Heart right ventricle (tissue), 16 donors: ENCODE measurements at places on chromosomes 6 and 20. TPM values are rescaled to one million over a fixed set of nuclear protein-coding genes. Genes with fewer than 3 reads are reported as not detected.

GRCh38 chr6:27693766-27694546 lies 218.2 kb downstream of the OR2B2 start:
- H3K27me3 ChIP-seq = peaks cover 30% of the 10 kb centered on the region
- peak overlapping the region; percentile 27 for H3K4me3 ChIP-seq
- no peak for DNase-seq
- no peak overlapping the region for H3K27ac ChIP-seq
- no peaks in the 10 kb centered on the region for H3K36me3 ChIP-seq

The RSPO3 gene
- total RNA-seq = 0.47 TPM

The GGTLC1 gene
- not detected for total RNA-seq

The SLC22A16 gene
- not detected for total RNA-seq

The BMP6 gene
- 3.6 TPM for total RNA-seq

GRCh38 chr6:101956961-101957360 lies 563.5 kb downstream of the GRIK2 start:
- H3K4me1 ChIP-seq = no peaks in the 10 kb centered on the region
- H3K4me3 ChIP-seq = no peak overlapping the region
- H3K27ac ChIP-seq = no peak overlapping the region
- DNase-seq = no peak
- H3K27me3 ChIP-seq = no peaks in the 10 kb centered on the region

DNA sequence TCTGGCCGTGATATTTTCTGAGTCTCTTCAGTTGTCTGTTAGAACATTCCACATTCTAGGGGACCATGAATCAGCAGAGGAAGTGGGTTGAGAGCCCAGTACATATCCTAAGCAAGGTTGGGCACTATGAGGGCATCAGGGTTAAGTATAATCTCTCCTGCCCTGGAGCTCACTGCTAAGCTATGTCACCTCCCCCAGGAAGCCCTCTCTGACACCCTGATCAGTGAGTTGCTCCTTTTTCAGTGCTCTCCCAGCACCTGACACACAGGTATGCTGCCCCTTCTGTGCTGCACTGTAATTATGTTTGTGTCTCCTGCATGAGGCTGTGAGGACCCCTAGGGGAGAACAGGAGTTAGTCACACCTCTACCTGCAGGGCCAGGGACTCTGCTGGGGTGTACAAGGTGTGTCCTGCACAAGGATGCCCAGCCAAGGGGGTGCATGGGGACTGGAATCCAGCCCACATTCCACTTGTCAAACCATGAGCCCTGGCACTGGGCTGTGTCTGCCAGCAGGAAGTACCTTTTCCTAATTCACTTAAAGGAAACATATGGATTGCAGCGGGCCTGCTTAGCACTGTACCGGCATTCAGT lies 3.9 kb downstream of the RAB44 start:
- no peaks in the 10 kb centered on the region for H3K27me3 ChIP-seq
- H3K27ac ChIP-seq = no peak overlapping the region
- H3K36me3 ChIP-seq = no peaks in the 10 kb centered on the region
- no peaks in the 10 kb centered on the region for H3K4me1 ChIP-seq
- DNase-seq = no peak

GRCh38 chr6:140644017-140644416 lies 1269.6 kb upstream of the CITED2 start:
- no peaks in the 10 kb centered on the region for H3K36me3 ChIP-seq
- DNase-seq = no peak
- no peak overlapping the region for H3K4me3 ChIP-seq
- H3K27ac ChIP-seq = no peak overlapping the region
- H3K27me3 ChIP-seq = no peaks in the 10 kb centered on the region

The ID1 gene
- 141 TPM for total RNA-seq

DNA sequence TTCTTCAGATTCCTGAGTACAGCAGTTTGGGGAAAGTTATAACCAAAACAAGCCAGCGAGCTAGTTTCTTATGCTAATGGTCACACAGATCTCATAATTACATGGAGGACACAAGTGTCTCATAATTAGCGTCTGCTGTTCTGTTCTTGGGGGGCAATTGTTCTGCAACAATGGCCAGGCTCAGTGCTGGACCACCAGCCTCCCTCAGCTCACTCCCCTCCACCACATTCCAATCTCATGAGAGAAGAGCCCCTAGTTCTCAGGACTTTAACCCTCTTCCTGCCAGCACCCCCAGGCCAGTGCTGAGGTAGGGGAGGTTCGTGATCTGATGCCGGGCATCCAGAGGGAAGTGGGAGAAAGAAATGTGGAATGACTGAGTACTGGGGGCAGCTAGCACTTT lies 20.2 kb upstream of the TOX2 start:
- no peaks in the 10 kb centered on the region for H3K36me3 ChIP-seq
- no peaks in the 10 kb centered on the region for H3K4me1 ChIP-seq
- H3K4me3 ChIP-seq = no peak overlapping the region
- H3K27ac ChIP-seq = no peak overlapping the region
- DNase-seq = no peak

- H3K4me1 ChIP-seq = no peaks in the 10 kb centered on the region
- no peaks in the 10 kb centered on the region for H3K27me3 ChIP-seq
- H3K36me3 ChIP-seq = no peaks in the 10 kb centered on the region
- no peak overlapping the region for H3K4me3 ChIP-seq
- no peak for DNase-seq
Observed at GRCh38 chr6:164183556-164184123, 769.1 kb downstream of the QKI start.

DNA sequence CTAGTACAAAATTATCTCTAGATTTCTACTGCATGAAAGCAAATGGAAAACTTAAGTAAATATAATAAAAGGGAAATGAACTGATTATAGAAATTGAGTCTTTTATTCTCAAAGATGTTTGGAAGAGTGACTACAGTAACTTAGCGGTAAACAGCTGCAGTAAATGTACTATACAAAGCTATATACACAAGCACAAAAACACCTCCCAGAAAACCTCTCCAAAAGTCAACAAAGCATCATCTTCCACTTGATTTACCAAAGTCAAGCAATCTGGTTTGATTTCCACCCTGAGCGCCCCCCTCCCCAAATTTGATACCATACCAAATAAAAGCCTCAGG lies 142.1 kb upstream of the SHLD1 start:
- peaks cover 23% of the 10 kb centered on the region for H3K4me1 ChIP-seq
- no peaks in the 10 kb centered on the region for H3K36me3 ChIP-seq
- H3K27ac ChIP-seq = peak overlapping the region; percentile 96
- H3K27me3 ChIP-seq = no peaks in the 10 kb centered on the region
- peak overlapping the region; percentile 81 for H3K4me3 ChIP-seq

GRCh38 chr6:160461641-160462040 lies 113.5 kb downstream of the SLC22A3 start:
- H3K36me3 ChIP-seq = no peaks in the 10 kb centered on the region
- DNase-seq = no peak
- no peaks in the 10 kb centered on the region for H3K27me3 ChIP-seq

- H3K36me3 ChIP-seq = no peaks in the 10 kb centered on the region
- no peak overlapping the region for H3K4me3 ChIP-seq
- no peak for DNase-seq
- H3K27me3 ChIP-seq = no peaks in the 10 kb centered on the region
Observed at GRCh38 chr6:3592371-3592941, 135.6 kb upstream of the SLC22A23 start.

The JPH2 gene
- 148 TPM for total RNA-seq

- no peaks in the 10 kb centered on the region for H3K27me3 ChIP-seq
- H3K36me3 ChIP-seq = no peaks in the 10 kb centered on the region
Observed at GRCh38 chr6:169807229-169807628, 55.8 kb downstream of the ERMARD start.

DNA sequence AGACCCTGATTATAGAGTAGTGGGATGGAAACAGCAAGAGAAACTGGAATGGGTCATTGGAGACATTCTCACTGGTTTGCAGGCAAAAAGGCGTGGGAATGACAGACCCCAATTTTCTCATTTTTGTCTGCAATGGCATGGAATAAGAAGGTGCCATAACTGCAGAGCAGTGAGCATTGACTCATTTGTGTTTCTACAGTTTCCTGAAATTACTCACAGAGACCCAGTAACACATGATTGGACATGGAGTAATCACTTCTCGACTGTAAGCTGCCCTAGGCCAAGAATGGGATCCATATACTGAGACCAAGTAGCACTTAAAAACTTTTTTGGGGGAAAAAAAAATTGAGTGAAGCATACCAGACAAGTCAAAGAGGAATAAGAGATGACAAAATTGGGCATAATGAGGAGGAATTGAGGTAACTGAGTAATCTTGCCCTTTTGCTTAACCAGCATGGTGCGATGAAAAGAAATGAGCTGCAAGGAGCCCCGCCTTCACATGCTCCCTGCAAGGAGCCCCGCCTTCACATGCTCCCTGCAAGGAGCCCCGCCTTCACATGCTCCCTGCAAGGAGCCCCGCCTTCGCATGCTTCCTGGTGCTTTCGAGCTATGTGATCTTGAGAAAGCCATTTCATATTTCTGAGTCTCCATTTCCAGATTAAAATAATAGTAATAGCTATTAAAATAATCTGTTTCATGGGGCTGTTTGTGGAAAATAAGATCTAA lies 44.1 kb downstream of the NHSL1 start:
- H3K36me3 ChIP-seq = no peaks in the 10 kb centered on the region
- DNase-seq = peak; percentile 24
- H3K4me1 ChIP-seq = no peaks in the 10 kb centered on the region

DNA sequence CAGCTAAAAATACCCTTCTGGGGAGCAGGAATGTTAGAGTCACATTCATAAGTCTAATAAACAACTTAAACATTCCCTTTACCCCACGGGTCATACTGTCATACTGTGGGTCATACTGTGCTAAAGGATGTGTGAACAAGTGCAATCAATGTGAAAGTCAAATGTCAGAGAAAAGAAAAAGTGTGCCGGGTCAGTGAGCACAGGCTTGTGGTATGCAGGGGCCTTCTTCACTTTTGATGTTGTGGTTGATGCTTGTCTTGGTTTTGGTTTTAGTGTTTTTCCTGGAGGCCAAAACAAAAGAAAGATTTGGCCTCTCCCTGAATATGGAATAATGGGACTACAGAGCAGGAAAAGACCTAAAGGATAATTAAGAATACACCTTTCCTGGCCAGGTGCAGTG lies 267.9 kb upstream of the PLN start:
- DNase-seq = no peak
- H3K36me3 ChIP-seq = no peaks in the 10 kb centered on the region
- no peak overlapping the region for H3K27ac ChIP-seq
- no peak overlapping the region for H3K4me3 ChIP-seq

DNA sequence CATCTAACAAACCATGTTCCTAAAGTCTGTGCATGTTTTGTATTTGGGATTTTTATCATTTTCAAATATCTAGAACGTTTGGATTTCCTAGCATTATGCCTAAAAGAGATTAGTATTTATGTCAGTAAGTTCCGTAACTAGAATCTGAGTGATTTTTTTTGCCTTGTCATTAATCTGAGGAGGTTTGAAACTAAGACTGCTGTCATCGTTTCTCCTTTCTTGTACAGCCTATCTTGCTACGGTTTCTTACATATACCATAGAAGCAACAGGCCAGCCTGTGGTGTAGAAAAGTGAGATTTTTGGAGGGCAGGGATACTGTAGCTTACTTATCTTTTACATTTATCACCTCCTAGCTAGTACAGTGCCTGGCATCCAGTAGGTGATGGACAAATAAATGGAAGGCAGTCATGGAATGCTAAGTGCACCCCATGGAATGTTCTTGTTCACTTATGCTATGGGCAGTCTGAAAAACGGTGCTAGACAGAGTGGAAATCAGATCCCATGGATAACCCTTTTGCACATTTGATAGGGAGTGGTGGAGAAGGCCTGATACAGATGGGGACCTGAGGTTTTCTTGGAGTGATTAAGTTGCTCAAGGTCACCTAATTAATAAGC lies 93.9 kb downstream of the ARID1B start:
- H3K27ac ChIP-seq = no peak overlapping the region
- no peak for DNase-seq
- H3K4me1 ChIP-seq = peaks cover 6% of the 10 kb centered on the region

GRCh38 chr20:40110311-40110831 lies 578.7 kb downstream of the MAFB start:
- H3K4me3 ChIP-seq = no peak overlapping the region
- no peaks in the 10 kb centered on the region for H3K4me1 ChIP-seq
- no peaks in the 10 kb centered on the region for H3K27me3 ChIP-seq
- no peaks in the 10 kb centered on the region for H3K36me3 ChIP-seq
